Myocyte (in vitro differentiated cells): ENCODE measurements at places on chromosomes 16 and 17. TPM values are rescaled to one million over a fixed set of nuclear protein-coding genes. Genes with fewer than 3 reads are reported as not detected.

- DNase-seq: peak; percentile 92
Measured at GRCh38 chr17:49456183-49456965, 38.7 kb upstream of the NGFR start.

- DNase-seq: no peak
Measured at GRCh38 chr17:9356488-9356911, 219.1 kb downstream of the STX8 start.

DNA sequence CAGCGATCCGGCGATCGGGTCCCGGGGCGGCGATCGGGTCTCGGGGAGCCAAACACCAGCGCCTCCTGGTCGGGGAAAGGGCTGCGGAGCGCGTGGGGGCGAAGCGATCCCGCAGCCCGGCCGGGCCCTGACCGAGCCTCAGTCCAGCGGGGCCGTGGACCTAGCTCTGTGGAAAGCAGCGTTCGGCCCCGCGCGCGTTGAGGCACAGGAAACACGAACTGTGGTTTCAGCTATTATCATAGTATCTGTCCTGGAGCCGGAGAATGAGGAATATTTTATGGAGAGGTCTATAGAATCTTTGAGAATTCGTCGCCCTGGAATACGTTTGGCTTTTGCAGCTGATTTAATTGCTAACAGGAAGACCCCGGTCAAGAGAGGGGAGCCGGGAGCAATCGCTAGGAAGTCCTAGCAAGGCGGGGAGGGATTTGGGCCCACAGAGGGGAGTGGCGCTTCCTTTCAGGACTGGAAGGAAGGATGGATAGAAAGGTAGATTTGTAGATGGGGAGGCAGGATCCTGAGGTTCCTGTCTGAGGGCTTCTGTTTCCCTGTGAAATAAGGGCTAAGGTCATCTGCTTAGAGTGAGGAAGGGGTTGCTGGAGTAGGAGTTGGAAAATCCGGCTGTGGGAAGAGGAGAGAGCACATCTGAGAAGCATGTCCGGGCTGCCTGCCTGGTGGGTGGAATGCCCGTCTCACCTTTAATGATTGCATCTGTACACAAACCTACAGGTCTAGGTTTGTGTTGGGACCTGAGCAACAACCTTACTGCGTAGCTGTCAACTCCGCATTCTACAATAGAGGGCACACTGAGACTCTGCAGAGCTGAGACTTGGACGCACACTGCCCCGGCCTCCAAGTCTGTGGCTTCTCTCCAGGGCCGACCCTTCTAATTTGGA, 770 bp downstream of the CCNF start:
- DNase-seq: peak; percentile 10

DNA sequence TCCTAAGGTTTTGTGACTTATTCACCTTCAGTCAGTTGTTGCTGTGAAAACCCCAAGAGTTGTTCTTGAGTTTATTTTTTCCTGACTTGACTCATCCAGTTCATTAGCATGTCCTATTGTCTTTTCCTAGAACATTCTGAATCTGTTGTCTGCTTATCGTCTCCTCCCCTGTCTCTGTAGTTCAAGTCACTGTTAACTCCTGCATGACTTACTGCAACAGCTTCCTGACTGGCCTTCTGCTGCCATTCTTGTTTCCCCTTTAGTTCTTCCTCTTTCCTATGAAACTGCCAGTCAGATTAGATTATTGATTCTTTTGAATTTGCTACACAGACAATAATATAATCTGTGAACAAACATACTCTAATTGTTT, 161.5 kb downstream of the FTO start:
- peak; percentile 54 for DNase-seq

GRCh38 chr17:44314869-44315661, 6.7 kb downstream of the RUNDC3A start:
- peak; percentile 18 for DNase-seq

GRCh38 chr17:77790143-77790829, 168.2 kb upstream of the TNRC6C start:
- no peak for DNase-seq

DNA sequence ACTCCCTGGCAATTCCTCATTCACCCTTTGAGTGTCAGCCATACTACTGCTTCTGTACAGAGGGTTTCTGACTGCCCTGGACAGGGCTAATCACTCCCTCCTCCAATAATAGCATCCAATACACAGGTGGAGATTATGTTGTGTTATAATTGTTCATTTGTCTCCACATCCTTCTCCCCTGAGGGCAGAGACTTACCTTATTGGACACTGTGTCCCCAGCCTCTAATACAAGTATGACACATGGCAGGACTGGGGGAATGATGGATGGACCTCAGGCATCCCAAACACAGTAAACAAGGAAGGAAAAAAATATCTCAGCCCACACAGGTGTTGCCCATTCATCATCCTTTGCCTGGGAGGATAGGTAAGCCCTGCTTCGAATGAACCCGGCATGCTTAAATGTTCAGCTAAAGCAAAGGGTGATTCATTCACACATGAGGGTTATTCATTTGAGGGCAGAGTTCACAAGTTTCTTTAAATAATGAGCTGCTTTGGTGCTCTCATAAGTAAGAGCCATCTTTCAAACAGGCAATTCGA, 34.8 kb downstream of the MMD start:
- no peak for DNase-seq

The LRRC37B gene
- total RNA-seq: 3.8 and 7.0 TPM in 2 replicates

The E2F4 gene
- total RNA-seq: 75.8 and 93.9 TPM in 2 replicates
